NCI-H1694 treated with DMSO at 0.1 percent for 48 hours (cell line): ENCODE measurements at places on chromosomes 13 and 19.

DNA sequence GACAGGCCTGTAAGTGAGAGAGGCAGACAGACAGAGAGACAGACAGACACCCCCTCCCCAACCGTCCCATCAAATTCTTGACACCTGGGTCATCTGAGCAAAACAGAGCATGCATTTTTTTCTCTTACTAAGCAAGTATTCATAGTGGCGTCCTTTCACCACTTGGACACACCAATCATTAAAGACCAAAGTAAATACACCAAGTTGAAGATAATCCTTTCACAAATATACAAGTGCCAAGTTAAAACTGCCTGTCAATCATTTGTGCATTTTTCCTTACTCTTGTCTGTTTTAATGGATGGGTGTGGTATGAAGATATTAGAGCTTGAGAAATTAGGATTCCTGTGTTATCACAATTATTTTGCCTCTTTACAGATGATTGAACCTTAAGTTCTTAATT, 337.3 kb downstream of the ATP8A2 start:
- no peak for DNase-seq

DNA sequence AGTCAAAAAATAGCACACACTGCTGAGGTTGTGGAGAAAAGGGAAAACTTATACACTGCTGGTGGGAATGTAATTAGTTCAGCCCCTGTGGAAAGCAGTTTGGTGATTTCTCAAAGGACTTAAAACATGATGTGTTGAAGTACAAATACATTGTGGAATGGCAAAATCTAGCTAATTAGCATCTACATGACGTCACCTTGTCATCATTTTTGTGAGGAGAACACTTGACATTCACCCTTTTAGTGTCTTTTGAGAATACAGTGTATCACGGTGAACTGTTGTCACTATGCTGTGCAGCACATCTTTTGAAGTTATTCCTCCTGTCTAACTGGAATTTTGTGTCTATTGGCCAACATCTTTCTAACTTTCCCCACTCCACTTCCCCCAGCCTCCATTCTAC, 5.6 kb downstream of the OR7A10 start:
- no peak for DNase-seq

GRCh38 chr19:6065685-6066374, 44.5 kb downstream of the RFX2 start:
- DNase-seq, result no peak

DNA sequence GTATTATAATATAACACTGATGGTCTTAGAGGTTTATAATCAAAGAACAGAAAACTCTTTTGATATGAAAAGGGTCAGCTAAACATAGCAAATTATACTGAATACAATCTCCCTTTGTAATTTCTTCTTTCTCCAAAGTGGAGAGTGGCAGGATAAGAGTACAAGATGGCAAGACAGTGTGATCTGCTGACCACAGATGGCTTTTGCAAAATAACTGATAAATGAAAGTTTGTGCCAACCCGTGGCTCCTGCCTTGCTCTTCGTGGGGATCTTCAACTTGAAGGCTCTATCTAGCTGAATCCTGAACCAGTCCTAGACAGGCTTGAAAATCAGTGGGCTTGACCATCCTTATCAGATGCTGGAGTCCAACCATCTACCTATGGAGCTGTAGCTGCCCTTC, 185.7 kb downstream of the VWA8 start:
- no peak for DNase-seq

- no peak for DNase-seq
These were observed 100.3 kb downstream of the ARHGEF7 start for GRCh38 chr13:111215081-111216047.

DNA sequence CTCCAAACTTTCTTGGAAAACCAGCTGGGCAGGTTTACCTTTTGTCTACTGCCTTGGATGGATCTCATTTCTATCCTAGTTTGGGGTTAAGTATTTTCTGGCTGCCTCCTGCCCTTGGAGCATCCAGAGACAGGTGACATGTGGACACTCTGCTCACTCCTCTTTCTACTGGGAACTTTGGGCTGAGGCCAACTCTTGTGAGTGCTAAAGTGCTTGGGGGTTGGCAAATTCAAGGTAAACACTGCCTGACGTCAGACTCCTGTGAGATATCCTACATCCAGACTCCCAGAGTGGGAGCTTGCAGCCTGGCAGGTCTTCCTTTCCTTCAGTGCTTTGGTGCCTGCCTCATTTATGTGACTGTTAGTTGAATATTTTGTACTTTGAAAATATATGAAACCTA, 388.1 kb downstream of the KCNRG start:
- DNase-seq, result no peak

GRCh38 chr19:11019824-11020223, 59.0 kb downstream of the SMARCA4 start:
- no peak for DNase-seq

DNA sequence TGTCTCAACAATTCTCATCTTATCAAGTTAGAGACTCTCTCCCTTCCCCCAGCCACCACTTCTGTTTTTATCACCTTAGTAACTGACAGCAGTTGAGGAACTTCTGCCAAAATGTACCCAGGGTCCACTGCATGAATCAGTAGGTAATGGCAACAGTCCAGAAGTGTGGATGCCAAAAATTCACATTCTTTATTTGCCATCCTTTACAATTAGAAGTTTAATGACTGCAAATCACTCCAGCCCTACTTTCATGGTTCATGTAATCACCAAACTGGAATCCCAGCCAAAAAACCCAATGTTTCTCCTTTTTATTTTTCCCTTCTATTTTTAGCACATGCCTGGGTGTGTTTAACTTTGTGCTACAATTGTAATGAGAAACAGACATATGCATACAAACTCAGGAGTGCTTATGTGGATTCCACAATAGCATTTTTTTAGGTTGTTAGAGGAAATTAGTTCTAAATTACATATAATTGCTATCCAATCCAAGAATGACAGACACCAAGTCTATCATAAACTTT, 243.5 kb downstream of the RGCC start:
- DNase-seq, result peak; percentile 45

DNA sequence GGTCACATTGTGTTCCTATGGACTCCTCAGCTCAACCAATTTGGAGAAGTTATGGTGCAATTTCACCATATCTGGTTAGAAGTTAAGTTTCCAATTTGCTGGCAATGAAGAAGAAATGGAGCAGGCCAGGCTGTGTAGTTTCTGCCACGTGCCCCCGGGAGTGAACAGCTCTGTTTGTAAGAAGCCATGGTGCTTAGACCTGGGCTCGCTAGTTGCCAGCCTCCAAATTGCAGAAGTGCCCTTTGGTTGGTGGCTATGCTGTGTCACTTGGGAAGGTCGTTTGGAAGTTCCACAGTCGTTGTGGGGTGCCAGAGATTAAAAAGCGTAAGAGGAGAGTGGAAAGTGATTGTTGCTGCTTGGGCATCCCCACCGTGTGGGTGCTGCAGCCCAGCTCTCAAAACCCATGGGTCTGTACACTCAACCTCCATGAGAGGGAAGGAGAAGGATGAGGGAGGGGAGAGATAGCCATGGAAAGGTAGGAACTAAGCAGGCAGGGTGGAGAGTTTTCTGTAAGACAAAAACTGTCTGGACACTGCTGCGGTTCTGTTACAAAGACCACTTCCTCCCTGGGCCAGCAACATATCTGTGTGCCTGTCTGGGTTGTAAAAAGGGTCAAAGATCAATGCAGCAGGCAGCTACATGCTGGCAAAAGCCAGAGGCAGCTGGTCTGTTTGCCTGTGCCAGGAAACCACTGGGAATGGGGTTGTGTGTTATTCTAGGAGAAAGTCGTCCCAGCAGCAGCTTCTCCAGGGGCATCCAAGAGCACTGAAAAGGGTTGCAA, 10.8 kb downstream of the ALOX5AP start:
- no peak for DNase-seq

DNA sequence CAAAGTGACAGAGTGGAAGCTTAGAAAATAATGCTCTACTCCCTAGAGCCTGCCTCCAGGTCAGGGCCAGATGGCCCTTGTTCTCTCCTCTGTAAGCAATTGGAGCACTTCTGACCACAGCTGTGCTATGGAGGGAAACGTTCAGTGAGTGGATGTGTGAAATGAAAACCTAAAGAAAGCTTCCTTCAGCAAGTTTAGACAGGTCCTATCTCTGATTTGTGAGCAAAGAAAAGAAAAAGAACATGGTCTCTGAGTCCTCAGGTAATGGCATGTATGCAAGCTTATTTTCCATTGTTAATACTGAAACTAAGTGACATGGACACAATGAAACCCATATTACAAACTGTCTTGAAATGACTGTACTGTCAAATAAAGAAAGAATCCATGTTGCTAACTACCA, 1486.8 kb downstream of the EFNB2 start:
- DNase-seq, result no peak

- peak; percentile 76 for DNase-seq
These were observed 379.4 kb downstream of the KLF12 start for GRCh38 chr13:73754727-73755292.

GRCh38 chr13:79459906-79460305, 21.0 kb upstream of the NDFIP2 start:
- DNase-seq, result no peak

DNA sequence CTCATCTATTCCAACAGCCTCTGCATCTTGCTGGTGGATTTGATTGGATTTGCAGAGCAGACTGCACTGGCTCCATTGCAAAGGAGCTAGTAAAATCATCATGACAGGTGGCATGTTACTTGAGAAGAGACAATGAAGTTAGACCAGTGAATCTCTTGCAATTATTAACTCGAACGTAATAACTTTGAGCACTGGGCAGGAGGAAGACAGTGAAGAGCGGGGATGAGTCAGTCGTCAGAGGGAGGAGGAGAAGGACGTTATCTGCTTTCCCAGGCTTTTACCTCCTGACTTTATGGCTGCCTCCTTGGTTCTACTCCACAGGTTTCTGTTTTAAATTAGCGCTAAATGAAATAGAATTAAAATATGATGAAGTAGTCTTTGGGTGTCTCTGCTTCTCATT, 257.8 kb upstream of the IPO5 start:
- no peak for DNase-seq

DNA sequence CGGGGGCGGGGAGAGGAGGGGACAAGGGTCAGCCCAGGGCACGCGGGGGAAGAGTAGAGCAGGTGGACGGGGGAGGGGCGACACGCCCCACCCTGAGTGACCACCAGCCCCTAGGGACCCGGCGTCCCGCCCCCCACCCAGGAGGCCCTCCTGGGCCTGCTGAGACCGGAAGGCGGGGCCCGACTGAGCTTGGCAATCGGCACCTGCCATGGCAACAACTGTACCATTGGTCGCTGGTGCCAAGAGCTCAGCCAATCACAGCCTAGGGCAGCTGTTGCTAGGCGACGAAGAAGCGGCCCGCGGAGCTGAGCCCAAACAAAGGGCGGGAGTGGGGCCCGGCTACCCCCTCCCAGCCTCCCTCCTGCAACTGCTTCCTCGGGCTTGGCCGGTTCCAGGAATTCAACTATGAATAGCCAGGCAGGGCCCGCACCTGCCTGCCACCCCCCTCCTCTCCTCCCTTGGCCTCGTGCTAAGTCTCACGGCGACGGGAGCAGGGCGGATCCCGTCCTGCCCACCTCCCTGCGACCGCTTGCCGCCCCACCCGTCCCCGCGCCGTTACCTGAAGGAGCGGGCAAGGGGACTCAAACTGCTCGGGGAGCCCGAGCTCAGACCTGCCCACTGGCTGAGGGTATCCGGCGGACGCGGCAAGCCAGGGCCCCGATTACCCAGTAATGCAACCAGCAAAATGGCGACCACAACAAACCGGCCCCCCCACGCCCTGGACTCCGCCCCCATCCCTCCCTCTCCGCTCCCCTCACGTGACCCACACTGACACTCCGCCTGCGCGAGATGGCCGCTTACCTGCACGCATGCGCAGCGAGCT, at the start of gene DYRK1B:
Gene DYRK1B, minus strand, starts transcription at position 699 of the 823 bp plus-strand sequence. CDS start 2,295 bp downstream, outside the sequence.
- DNase-seq, result peak; percentile 70

DNA sequence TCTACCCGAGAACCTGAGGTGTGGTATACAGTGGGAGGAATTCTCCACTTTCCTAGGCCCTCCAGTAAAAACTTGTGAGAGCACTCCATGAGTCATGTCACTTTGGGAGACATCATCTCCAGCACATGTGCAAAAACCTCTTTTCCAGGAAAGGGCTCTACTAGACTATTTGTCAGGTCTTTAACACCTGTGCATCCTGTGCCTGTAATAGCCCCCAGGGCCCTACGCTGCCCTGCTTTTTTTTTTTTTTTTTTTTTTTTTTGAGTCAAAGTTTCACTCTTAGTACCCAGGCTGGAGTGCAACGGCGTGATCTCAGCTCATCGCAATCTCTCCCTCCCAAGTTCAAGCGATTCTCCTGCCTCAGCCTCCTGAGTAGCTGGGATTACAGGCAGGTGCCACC, 1.7 kb upstream of the ERVV-1 start:
- no peak for DNase-seq

GRCh38 chr19:49212016-49212701, 54.6 kb downstream of the TRPM4 start:
- peak; percentile 27 for DNase-seq

DNA sequence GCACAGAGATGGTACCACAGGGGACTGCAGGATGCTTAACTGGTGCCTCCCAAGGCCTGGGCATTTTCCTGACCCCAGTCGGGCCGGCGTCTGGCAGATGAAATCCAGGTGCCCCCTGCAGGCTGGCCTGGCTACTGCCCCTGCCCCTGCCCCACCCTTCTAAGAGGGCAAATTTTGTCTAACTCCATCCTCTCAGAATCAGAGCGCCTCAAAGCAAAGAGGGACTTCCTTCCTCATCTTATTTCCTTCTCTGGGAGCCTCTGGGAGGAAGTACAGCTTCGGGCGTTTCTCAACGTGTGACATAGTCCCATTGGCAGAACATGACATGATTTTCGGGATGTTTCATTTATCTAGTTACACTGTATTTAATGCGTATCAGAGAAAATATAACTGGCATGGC, 2.7 kb downstream of the PRKACA start:
- no peak for DNase-seq

DNA sequence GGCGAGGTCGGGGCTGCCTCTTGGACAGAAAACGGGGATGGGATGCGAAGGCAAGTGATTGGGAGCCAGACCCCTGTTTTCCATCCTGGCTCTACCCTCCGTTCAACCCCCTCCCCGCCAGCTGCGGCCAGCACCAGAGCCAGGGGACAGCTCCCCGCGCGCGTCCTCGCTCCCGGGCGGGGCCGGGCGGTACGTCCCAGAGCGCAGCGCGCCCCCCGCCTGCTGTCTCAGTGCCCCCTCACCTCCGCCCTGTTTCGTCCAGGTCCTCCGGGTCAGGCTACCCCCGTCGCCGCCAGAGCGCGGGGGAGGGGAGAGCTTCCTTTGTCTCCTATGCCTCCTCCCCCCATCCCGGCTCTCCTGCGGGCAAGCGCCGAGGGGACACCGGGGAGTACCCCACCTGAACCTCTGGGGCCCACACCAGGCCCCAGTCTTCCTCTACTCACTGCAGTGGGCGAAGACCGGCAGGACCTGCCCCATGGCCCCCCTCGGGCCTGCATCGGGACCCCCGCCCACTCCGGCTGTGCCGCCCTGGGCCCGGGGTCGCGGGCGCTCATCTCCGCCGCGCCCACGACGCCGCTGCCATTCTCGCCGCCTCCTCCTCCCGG, 396 bp downstream of the RTN2 start:
- DNase-seq, result no peak

GRCh38 chr19:17393914-17394313, at the start of gene CCDC194:
TSS of gene CCDC194 (minus strand) at chr19:17394196. CDS start at chr19:17394158, 38 bp downstream.
- no peak for DNase-seq

DNA sequence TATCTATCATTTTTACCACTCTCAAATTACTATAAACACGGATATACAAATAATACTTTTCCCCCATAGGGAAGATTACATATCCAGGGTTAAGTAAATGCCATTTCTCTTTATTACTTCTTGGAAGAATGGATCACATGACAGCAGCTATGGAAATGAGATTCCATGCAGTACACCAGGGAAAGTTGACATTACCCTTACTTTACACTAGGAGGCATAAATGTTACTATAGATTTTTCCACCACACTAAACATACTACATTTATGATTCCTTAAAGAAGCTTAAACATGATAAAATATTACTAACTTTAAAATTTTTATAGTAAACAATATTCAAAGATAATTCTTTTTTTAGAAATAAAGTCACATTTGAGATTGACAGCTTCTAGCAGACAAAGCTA, 611.4 kb downstream of the PCDH9 start:
- peak; percentile 20 for DNase-seq
